A673 (cell line): ENCODE measurements at places on chromosomes 16 and 17. TPM values are rescaled to one million over a fixed set of nuclear protein-coding genes. Genes with fewer than 3 reads are reported as not detected.

Gene HID1
- 1.2 and 2.9 TPM in 2 replicates for total RNA-seq

Gene MED9
- 20.4 and 21.6 TPM in 2 replicates for total RNA-seq

Gene ITFG1
- total RNA-seq, result 39.6 and 40.1 TPM in 2 replicates

GRCh38 chr16:86040496-86040895, 141.5 kb downstream of the IRF8 start:
- no peak for DNase-seq

DNA sequence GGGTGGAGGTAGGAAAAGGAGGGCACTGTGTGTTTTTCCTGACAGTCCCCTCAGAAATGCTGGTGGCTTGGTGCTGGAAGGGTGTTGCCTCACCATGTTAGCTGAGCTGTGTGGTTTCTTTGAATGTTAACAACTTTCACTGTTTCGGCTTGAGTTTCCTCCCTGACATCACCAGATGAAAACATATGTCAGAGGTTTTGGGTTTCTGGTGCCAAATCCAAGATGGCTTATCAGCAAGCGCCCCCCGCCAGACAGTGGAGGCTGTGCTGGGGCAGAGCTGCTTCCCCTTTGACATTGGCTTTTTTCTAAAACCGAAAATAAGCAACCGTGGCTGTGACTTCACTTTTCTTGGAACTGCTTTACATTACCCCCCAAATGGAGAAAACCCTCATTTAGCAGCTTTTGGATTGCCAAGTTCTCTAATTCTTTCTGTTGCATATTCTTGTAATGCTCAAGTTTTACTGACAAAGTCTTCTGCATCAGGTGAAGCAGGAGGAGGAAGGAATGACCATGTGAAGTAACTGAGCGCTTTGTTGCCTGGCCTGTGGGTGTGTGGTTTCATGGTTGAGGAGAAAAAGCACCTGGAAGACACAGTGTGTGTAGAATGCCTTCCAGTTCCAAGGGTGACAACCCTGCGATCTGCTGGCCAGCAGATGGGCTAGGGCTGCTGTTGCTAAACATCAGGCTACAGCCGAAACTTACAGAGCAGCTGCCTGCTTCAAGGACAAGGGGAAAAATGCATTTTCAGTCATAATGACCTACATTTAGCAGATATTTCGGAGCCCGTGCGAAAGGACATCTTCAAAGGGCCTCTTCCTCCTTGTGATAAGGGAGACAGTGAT, 9.7 kb downstream of the RMI2 start:
- DNase-seq, result no peak
